ENCODE measurements at places on chromosomes 13 and 19.

DNA sequence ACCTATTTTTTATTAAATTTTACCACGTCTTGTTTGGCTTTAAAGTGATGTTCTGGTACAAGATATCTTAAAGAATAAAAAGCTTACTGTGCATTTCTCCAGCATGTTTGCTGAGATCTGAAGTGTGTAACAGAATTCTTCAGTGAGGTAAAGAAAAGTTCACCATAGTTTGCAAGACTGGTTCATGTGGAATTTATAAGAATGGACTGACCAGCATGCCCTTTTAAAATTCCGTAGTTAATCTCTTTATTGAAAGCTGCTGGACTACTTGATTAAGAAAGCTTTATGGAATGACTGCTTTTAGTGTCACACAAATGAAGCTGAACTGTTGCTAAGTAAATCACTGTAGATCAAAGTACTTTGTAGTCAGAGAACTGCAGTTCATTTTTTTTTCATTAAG lies 119.2 kb downstream of the GPC6 start:
- DNase-seq = no peak

DNA sequence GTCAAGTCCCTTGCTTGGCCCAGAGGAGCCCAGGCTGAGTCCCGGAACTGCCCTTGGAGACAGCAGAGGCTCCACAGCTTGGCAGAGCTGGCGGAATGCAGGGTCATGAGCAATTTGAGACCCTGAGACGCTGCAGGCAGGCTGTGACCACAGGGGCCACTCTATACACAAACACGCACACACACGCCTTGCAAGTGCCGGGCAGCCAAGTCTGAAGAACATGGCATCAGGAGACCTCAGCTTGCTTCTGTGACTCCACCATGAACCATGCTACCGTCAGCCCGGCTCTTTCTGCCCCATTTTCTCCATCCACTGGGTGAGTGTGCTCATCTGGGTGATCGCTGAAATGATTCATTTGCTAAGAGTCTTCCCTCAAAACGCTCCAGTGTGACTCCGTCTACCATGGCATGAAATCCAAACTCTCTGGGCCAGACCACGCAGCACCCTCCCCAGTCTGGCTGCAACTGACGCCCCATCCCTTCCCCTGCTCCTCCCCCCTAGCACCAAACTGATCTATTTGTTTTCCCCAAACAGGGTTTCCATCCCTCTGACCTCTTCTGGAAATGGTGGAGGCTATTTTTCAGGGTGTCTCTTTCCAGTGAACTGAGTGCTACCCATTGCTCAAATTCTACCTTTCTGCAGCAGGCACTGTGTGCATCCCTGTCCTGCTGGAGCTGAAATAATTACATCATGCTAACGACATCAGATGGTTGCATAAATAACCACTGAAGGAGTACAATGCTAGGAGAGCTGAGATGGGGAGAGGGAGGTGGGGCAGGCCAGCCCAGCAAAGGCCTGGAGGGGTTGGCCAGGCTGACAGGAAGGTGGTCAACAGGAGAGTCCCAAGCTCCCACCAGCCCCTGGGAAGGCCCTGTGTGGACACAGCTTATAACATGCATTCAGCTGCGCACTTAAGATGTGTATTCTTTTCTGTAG lies 3.1 kb downstream of the CARS2 start:
- no peak for DNase-seq

GRCh38 chr13:43360892-43361610 lies 337.7 kb downstream of the DNAJC15 start:
- DNase-seq = no peak

GRCh38 chr19:49157445-49158224 lies at the start of gene TRPM4:
TRPM4 (plus strand) TSS chr19:49157792; CDS start chr19:49157867, 75 bp downstream.
- no peak for DNase-seq

DNA sequence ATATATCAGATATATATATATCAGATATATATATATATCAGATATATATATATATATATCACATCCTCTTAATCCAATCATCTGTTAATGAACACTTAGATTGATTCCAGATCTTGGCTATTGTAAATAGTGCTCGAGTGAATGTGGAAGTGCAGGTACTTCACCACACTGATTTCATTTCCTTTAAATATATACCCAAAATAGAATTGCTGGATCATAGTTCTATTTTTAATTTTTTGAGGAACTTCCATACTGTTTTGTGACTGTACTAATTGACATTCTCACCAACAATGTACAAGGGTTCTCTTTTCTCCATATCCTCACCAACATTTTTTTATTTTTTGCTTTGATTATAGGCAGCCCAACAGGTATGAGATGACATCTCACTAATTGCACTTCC lies 277.5 kb downstream of the NHLRC3 start:
- DNase-seq = no peak

DNA sequence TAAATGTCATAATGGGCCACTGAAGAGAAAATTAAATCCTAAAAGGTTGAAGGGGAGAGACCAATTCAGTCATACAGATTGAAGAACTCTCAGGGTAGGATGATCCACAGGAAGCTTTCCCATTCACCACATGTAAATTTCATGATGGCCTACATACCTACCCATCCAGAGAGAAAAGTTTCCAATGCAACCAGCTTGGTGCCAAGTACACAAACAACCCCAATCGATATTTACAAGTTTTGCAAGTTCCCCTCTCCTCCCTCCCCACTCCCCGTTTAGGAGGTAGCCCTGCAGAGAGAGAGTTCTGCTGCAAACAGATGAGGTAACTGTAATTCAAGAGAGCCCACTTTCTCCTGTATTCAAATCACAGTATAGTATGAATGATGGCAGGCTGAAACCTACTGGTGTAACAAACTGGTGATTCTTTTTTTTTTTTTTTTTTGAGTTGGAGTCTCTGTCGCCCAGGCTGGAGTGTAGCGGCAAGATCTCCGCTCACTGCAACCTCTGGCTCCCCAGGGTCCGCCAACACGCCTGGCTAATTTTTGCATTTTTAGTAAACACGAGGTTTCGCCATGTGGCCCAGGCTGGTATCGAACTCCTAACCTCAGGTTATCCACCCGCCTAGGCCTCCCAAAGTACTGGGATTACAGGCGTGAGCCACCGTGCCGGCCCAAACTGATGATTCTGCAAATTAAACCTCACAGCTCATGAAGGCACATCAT lies 14.4 kb downstream of the FOXO1 start:
- no peak for DNase-seq

DNA sequence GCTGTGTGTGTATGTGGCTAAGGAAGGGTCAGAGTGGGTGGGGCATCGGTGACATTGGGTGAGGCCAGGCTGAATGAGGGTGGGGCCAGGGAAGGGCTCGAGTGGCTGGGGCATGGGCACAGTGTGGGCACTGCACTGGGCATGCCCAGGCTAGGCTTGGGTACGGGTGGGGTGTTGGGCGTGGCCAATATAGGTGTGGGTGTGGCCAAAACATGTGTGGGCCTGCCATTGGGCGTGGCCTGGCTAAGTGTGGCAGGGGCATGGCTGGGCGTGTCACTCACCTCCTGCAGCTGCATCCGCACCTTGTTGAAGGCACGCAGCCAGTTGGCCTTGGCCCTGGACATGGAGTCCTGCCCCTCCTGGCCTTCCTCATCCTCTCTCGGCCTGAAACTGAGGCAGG lies 33.2 kb downstream of the UNC13A start:
- DNase-seq = no peak

GRCh38 chr13:60275208-60275607 lies 111.5 kb upstream of the DIAPH3 start:
- DNase-seq = no peak

GRCh38 chr19:47089767-47090350 lies 23.7 kb downstream of the ZC3H4 start:
- no peak for DNase-seq

GRCh38 chr19:47190167-47190727 lies 40.8 kb downstream of the BBC3 start:
- no peak for DNase-seq

- DNase-seq = no peak
Observed at GRCh38 chr19:5337126-5337525, 3.5 kb downstream of the PTPRS start.
